Stimulated activated CD4-positive, alpha-beta T cell treated with anti-CD3 and anti-CD28 coated beads, Interleukin-15, amount 100 ng/mL, for 24 hours (primary cell): ENCODE measurements at places on chromosomes 2 and 18.

GRCh38 chr2:47086054-47086471, 69.0 kb downstream of the STPG4 start:
- DNase-seq = no peak

DNA sequence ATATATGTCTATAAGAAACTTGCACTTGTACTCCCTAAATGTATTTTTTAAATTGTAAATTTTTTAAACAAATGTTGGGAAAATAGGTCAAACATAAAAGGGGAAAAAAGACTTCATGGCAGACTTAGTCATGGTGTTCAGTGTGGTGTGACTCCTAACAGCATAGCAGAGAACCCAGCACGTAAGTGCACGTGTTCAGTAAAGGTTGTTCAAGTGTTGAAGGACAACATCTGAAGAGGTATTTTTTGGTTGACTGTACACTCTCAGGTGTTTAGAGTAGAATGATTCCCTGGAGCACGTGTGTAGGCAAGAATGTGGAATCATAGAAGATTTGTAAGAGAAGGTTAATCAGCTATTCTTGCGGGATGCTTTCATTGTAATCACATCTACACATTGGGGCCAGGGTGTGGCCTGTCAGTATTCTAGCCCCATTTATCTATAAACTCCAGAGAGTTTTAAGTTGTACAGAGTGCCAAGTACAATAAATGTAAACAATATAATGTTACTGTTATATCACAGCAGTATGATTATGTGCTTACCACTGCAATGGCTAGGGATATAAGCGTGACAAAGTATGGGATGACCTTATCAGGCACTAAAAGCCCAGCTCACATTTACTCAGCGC, 106.8 kb downstream of the CRIM1 start:
- no peak for DNase-seq

DNA sequence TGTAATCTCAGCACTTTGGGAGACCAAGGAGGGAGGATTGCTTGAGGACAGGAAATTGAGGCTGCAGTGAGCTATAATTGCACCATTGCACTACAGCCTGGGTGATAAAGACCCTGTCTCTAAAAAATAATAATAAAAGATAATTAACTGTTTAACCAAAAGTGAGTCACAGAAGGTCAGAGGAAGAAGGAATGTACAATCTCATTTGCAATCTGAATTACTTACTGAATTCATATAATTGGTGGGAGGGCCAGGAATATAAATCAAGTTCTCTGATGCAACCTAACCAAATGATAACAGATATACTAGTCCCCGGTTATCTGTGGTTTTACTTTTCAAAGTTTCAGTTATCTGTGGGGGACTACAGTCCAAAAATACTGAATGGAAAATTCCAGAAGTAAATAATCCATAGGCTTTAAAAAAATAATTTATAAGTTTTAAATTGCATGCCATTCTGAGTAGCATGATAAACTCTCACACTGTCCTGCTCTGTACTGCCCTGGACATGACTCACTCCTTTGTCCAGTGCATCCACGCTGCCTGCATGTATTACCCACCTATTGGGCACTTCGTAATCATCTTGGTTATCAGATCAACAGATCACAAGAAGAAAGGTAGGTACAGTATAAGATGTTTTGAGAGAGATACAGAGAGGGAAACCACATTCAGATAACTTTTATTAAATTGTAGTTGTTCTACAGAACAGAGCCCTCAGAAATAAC, 12.8 kb upstream of the MATN3 start:
- DNase-seq = no peak

DNA sequence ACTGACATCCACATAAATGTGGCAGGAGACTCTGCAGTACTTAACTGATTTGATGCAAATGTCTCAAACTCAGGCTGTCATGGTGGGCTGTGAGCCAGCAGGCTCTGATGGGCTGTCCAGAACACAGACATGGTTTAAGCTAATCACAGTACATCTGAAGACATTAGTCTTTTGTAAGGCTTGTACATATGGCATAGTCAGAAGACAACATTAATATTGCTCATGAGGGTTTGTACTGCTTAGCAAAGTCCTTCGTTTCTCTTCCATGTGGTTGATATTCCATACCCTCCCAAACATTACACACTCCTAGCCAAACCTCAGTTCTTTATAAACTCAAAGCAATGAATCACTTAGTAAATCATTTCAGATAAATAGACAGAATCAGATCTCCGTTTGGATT, 330.6 kb downstream of the RND3 start:
- no peak for DNase-seq

GRCh38 chr2:203893840-203894239, 26.3 kb downstream of the CTLA4 start:
- no peak for DNase-seq
